Astrocyte (in vitro differentiated cells and primary cell): ENCODE measurements at places on chromosomes 1 and 21. TPM values are rescaled to one million over a fixed set of nuclear protein-coding genes. Genes with fewer than 3 reads are reported as not detected.
A peak's percentile ranks its signal among the peaks of the same experiment; 100 is the strongest.

GRCh38 chr1:175503538-175503937, 239.9 kb downstream of the TNR start:
- no peak overlapping the region for H3K27ac ChIP-seq
- no peaks in the 10 kb centered on the region for H3K27me3 ChIP-seq
- no peak for DNase-seq

DNA sequence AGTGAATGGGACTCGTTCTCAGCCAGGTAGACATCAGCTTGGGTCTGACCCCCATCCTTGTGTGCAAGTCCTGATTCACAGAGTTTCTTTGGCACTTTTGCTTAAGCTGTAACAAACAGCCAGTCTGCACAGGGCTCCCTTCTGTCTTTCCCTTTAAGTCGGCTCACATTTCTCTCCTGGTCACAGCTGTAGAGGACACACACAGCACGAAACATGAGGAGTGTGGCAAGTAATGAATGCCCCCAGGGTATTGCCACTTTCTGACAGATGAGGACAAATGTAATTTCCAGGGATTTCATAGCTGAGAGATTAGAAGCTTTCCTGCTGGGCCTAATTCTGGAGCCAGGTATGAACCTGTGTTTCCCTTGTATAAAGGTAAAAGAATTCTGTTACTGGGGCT, 423.5 kb downstream of the KIF26B start:
- peaks cover 2% of the 10 kb centered on the region for H3K4me1 ChIP-seq
- no peak for DNase-seq

DNA sequence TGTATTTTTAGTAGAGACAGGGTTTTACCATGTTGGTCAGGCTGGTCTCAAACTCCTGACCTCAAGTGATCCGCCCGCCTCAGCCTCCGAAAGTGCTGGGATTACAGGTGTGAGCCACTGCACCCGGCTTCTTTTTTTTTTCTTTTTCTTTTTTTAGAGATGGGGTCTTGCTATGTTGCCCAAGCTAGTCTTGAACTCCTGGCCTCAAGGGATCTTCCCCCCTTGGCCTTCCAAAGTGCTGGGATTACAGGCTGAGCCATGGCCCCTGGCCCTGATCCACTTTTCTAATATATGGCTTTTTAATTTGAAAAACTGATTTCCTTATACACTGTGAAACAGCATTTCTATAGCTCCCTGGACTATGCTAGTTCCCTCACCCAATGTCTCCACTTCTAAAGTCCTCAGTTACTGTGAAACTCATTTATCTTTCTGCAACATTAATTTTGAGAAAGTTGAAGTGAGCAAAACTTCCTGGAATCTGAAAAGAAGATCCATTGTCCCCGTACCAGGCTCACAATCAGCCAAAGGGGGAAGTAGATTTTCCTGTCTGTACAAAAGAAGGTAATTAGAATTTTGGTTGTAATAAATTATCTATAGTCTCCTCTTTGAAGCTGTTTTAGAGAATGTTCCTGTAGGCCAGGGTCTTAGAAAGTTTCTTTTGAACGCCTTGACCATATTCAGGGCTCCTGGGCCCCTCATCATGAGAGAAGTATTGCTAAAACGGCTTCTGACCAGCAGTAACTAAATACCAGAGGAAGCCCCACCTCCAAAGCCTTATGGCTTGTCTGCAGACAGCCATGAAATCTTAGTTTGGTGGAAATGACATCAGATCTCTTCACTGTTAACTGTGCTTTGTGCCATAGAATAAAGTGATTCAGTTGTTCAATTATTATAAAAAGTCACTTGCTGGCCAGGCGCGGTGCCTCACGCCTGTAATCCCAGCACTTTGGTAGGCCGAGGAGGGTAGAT, 34.9 kb downstream of the DEGS1 start:
- no peak overlapping the region for H3K27ac ChIP-seq
- H3K27me3 ChIP-seq, result no peaks in the 10 kb centered on the region
- H3K36me3 ChIP-seq, result no peaks in the 10 kb centered on the region
- DNase-seq, result no peak

GRCh38 chr1:151577173-151577572, 34.7 kb upstream of the SNX27 start:
- peaks cover 20% of the 10 kb centered on the region for H3K4me1 ChIP-seq
- no peak overlapping the region for H3K27ac ChIP-seq
- peaks cover 13% of the 10 kb centered on the region for H3K36me3 ChIP-seq

DNA sequence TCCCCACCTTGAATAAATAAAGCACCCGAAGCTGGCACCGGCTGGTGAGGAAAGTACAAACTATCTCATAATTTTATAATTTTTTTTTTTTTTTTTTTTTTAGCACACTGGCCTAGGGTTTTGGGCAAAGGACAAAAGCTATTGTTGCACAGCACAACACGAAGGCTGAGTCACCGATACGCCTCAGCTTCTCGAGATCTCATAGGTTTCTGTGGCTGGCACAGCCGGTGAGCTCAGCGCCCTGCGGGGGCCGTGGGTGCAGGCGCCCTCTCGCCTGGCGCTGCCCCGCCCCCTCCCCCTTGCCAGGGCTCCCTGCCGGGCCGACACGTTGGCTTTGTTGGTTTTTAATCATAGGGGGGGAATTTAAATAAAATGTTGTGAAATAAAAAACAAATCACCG, 17.2 kb downstream of the CASZ1 start:
- H3K36me3 ChIP-seq, result no peaks in the 10 kb centered on the region
- H3K27me3 ChIP-seq, result peaks cover 15% of the 10 kb centered on the region
- peak; percentile 65 for DNase-seq
- H3K4me1 ChIP-seq, result peaks cover 8% of the 10 kb centered on the region
- H3K4me3 ChIP-seq, result no peak overlapping the region
- H3K27ac ChIP-seq, result no peak overlapping the region

- no peaks in the 10 kb centered on the region for H3K36me3 ChIP-seq
- no peak overlapping the region for H3K27ac ChIP-seq
- no peak overlapping the region for H3K4me3 ChIP-seq
- H3K4me1 ChIP-seq, result no peaks in the 10 kb centered on the region
- DNase-seq, result no peak
- no peaks in the 10 kb centered on the region for H3K27me3 ChIP-seq
These were observed 410.1 kb downstream of the OMA1 start for GRCh38 chr1:58136387-58136786.

- DNase-seq, result peak; percentile 80
- no peaks in the 10 kb centered on the region for H3K36me3 ChIP-seq
- H3K27ac ChIP-seq, result peak overlapping the region; percentile 95
- H3K4me1 ChIP-seq, result peaks cover 54% of the 10 kb centered on the region
These were observed 118.3 kb downstream of the TGFB2 start for GRCh38 chr1:218463194-218464156.

DNA sequence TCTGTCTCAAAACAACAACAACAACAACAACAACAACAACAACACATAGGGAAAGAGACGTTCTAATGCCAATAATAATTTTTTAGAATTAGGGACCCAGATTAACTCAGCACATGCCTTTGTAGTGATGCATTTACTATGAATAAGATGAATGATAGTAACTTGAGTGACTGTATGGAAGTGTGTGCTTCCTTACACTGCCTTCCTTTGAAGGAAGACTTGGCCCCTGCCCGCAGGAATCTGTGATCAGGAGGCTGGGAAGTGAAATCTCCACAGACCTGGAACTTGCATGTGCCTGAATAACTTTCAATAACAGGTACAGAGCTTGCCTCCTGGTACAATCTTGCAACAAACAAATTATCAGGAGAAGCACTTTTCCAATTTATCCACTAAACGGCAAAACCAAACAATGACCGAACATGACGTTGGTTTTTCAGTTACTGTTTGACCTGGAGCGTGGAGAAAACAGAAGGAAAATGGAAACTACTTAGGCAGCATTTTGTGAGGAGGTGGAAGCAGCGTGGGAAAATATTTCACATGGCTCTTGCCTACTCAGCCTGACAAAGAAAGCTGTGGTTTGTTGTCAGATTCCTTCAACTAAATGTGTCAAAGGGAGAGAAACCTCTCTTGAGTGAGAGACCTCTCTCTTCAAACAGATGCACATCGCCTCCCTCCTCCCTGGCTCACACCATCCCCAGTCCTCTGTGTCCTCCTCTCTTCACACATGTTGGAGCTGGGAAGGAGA, 10.1 kb upstream of the ABCA4 start:
- peaks cover 12% of the 10 kb centered on the region for H3K4me1 ChIP-seq
- H3K36me3 ChIP-seq, result no peaks in the 10 kb centered on the region
- DNase-seq, result peak; percentile 85
- H3K27me3 ChIP-seq, result no peaks in the 10 kb centered on the region

DNA sequence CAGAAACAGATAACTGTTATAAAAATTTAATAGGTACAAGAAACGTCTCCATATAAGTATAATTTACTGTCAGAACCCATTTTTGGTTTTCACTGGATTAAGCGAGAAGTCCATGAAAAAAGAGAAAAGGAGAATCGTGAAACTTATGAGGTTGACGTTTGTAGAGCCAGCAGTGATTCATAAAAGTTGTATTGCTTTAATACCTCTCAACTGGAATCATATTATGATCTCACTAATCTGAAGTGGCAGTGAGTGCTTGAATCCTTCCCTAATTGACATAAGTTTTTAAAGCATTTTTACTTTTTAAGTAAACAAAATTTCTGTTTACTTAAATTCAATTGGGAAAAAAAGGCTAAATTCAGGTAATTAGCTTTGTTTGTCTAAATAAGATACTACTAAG, 315.3 kb downstream of the TPR start:
- H3K4me3 ChIP-seq, result no peak overlapping the region
- no peaks in the 10 kb centered on the region for H3K36me3 ChIP-seq
- DNase-seq, result peak; percentile 8
- no peaks in the 10 kb centered on the region for H3K4me1 ChIP-seq
- H3K27ac ChIP-seq, result no peak overlapping the region

DNA sequence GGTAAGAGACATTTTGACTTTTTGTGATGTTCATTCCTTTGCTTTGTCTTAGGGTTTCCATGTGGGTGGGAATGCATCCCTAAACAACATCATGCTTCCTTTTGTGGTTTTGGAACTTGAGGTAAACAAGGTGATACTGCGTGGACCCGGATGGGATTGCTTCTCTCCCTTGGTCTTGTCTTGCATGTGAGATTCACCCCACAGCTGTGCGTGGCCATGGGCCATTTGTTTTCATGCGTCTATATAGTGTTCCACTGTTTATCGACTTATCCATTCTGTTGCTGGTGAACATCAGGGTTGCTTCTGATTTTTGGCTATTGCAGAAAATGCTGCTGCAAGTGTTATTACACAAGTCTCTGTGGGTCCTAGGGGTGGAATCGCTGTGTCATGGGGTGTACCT, 21.1 kb downstream of the CRYAA start:
- DNase-seq, result no peak
- peaks cover 14% of the 10 kb centered on the region for H3K27me3 ChIP-seq
- no peaks in the 10 kb centered on the region for H3K36me3 ChIP-seq
- H3K4me1 ChIP-seq, result peaks cover 21% of the 10 kb centered on the region
- H3K4me3 ChIP-seq, result no peak overlapping the region

- H3K4me1 ChIP-seq, result peaks cover 66% of the 10 kb centered on the region
- no peak overlapping the region for H3K4me3 ChIP-seq
- peak overlapping the region; percentile 92 for H3K27ac ChIP-seq
These were observed 143.9 kb downstream of the CLIC6 start for GRCh38 chr21:34812504-34813265.

- H3K4me1 ChIP-seq, result peaks cover 25% of the 10 kb centered on the region
- H3K27ac ChIP-seq, result no peak overlapping the region
- H3K4me3 ChIP-seq, result no peak overlapping the region
- no peaks in the 10 kb centered on the region for H3K27me3 ChIP-seq
These were observed 45.3 kb upstream of the KCNE1 start for GRCh38 chr21:34557261-34557660.

DNA sequence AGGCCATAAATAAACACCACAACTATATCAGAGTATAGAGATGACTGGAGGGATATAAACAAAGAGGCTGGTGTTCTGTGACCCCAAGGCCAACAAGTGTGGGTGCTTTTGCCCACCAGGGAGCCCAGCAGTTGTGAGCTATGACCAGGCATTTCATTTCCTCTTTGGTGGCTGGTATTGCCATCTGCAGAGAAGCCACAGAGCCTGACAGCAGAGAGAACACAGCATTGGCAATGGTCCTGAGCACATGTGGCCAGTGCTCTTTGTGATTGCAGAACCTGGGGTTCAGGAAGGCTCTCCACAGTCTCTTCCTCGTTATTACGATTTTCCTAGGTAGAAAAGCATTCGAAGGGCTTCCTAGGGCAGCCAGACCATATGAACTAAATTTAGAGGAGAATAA, 112.3 kb downstream of the TM2D1 start:
- no peak overlapping the region for H3K27ac ChIP-seq
- DNase-seq, result no peak
- no peaks in the 10 kb centered on the region for H3K36me3 ChIP-seq
- H3K4me1 ChIP-seq, result no peaks in the 10 kb centered on the region
- H3K4me3 ChIP-seq, result no peak overlapping the region

DNA sequence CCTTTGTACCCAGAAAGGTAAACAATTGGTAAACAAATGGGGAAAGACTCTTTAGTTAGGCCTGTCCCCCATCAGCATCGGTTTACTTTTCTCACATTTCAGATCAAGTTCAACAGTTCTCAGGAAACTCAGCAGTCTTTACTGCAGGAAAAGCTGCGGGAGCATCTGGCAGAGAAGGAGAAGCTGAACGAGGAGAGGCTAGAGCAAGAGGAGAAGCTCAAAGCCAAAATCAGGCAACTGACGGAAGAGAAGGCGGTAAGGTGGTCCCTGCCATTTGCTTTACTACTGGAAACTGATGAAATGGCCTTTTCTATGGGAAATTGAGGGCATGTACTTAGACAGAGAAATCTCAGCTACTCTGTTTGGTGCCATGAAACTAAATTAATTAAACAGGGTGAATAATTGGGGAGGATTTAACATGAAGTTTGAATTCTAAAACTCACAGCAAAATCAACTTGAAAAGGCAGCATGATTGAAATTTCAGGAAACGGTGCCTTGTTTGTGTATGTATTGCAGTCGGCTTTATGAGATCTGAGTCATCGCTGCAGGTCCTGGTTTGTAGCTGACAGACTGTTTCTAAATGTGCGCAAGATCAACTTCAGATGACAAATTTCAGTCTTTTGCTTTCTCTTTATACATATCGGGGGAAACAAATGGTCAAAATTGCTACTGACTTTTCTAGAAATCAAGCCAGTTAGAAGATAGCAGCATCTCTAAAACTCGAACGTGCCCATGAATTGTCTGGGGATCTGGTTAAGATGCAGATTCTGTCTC, 67.9 kb upstream of the EFHD2 start:
- H3K27me3 ChIP-seq, result no peaks in the 10 kb centered on the region
- H3K4me1 ChIP-seq, result peaks cover 29% of the 10 kb centered on the region
- no peak overlapping the region for H3K4me3 ChIP-seq
- peak; percentile 61 for DNase-seq
- no peak overlapping the region for H3K27ac ChIP-seq
- H3K36me3 ChIP-seq, result no peaks in the 10 kb centered on the region

GRCh38 chr1:212557739-212558692, 50.5 kb upstream of the ATF3 start:
- H3K36me3 ChIP-seq, result no peaks in the 10 kb centered on the region
- peak overlapping the region; percentile 68 for H3K4me3 ChIP-seq
- H3K27me3 ChIP-seq, result no peaks in the 10 kb centered on the region
- H3K27ac ChIP-seq, result peak overlapping the region; percentile 90

Gene CRYAA
- not detected in 2 replicates for total RNA-seq

Gene SMYD3
- 73.3 and 80.8 TPM in 2 replicates for total RNA-seq

Gene GPR153
- total RNA-seq, result 3.0 and 3.7 TPM in 2 replicates

Gene RGS8
- 0.09 and 0.12 TPM in 2 replicates for total RNA-seq

Gene MPZ
- 2.3 TPM in 2 replicates for total RNA-seq
